Muscle of leg (tissue), 16 donors: ENCODE measurements at places on chromosomes 7 and 10. TPM values are rescaled to one million over a fixed set of nuclear protein-coding genes. Genes with fewer than 3 reads are reported as not detected.

- peak overlapping the region; percentile 47 for H3K4me3 ChIP-seq
- no peak for DNase-seq
- H3K27ac ChIP-seq, result peak overlapping the region; percentile 74
- H3K27me3 ChIP-seq, result peaks cover 37% of the 10 kb centered on the region
- no peaks in the 10 kb centered on the region for H3K36me3 ChIP-seq
Measured at GRCh38 chr7:131556909-131557651, 652 bp upstream of the PODXL start.

DNA sequence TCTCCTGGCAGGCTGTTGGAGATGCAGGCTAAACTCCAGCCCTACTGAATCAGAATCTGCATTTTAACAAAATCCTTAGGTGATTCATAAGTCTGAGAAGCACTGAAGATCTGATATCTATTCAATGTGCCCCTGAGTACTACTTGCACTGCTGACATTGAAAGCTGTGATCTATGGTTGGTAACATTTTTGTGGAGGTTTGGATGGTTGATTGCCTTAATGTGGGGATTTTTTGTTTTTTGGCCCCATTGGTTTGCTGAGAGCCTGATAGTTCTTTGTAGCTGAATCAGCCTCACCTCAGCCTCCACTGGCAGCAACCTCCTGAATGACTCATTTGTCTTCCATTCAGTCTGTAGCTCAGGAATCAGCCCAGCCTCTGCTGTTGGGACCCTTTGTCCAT, 14.7 kb upstream of the LRRN3 start:
- H3K4me1 ChIP-seq, result no peaks in the 10 kb centered on the region
- no peak for DNase-seq
- H3K4me3 ChIP-seq, result no peak overlapping the region
- no peak overlapping the region for H3K27ac ChIP-seq
- no peaks in the 10 kb centered on the region for H3K27me3 ChIP-seq
- H3K36me3 ChIP-seq, result no peaks in the 10 kb centered on the region

GRCh38 chr7:22418251-22419046, 61.5 kb upstream of the RAPGEF5 start:
- H3K4me3 ChIP-seq, result no peak overlapping the region
- no peaks in the 10 kb centered on the region for H3K27me3 ChIP-seq
- H3K4me1 ChIP-seq, result peaks cover 8% of the 10 kb centered on the region
- H3K36me3 ChIP-seq, result no peaks in the 10 kb centered on the region
- no peak for DNase-seq

- no peaks in the 10 kb centered on the region for H3K27me3 ChIP-seq
Measured at GRCh38 chr10:102133373-102134195, 744 bp downstream of the PPRC1 start.

DNA sequence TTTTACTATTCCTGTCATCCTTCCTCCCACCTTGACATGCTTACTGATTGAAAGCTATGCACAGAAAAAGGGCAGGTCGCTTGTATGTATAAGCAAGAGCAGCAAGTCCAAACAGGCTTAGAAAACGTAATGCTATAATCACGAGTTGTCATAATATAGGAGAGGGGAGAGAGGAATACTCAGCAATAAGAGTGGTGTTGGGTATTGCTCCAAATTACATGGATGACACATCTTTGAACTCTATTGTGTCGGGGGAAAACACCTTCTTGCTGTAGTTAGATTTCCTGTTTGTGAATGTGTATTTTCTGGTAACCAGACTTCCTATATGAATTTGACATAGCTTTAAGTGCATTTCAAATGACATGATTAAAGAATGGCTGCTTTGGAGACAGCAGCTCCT, 7.5 kb downstream of the MET start:
- DNase-seq, result no peak
- no peaks in the 10 kb centered on the region for H3K27me3 ChIP-seq
- H3K4me1 ChIP-seq, result peaks cover 2% of the 10 kb centered on the region
- H3K27ac ChIP-seq, result no peak overlapping the region
- H3K36me3 ChIP-seq, result no peaks in the 10 kb centered on the region
- H3K4me3 ChIP-seq, result no peak overlapping the region

DNA sequence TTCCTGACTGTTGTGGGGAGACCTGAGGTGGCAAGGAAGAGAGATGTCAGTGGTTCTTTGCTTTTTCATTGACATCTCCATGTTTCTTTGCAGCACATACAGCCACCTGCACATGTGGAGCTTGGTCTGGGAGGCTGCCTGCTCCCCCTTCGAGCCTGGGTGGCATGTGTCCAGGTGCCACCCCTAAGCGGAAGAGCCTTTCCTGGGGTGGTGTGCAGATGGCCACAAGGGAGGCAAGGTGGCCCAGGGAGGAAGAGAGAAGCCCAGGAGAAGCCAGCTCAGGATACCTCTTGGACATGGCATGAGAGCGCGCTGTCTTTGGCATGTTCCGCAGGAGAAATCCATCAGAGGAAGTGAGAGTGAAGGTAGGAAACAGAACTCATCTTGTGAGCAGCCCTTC, 105.9 kb upstream of the NPTX2 start:
- no peaks in the 10 kb centered on the region for H3K36me3 ChIP-seq
- peaks cover 2% of the 10 kb centered on the region for H3K27me3 ChIP-seq
- DNase-seq, result no peak
- no peak overlapping the region for H3K4me3 ChIP-seq
- H3K27ac ChIP-seq, result no peak overlapping the region

- no peak overlapping the region for H3K27ac ChIP-seq
- peak; percentile 16 for DNase-seq
- no peaks in the 10 kb centered on the region for H3K36me3 ChIP-seq
- no peaks in the 10 kb centered on the region for H3K4me1 ChIP-seq
Measured at GRCh38 chr7:109926738-109927137, 1164.2 kb upstream of the LRRN3 start.

GRCh38 chr7:116172353-116172752, 38.0 kb upstream of the TES start:
- H3K4me1 ChIP-seq, result no peaks in the 10 kb centered on the region
- no peaks in the 10 kb centered on the region for H3K36me3 ChIP-seq
- no peak overlapping the region for H3K4me3 ChIP-seq
- H3K27me3 ChIP-seq, result no peaks in the 10 kb centered on the region
- no peak overlapping the region for H3K27ac ChIP-seq
- DNase-seq, result no peak

GRCh38 chr7:133253519-133253875, 619 bp downstream of the EXOC4 start:
- H3K4me1 ChIP-seq, result peaks cover 3% of the 10 kb centered on the region
- H3K27ac ChIP-seq, result peak overlapping the region; percentile 81
- H3K36me3 ChIP-seq, result no peaks in the 10 kb centered on the region
- DNase-seq, result peak; percentile 25
- peak overlapping the region; percentile 87 for H3K4me3 ChIP-seq
- H3K27me3 ChIP-seq, result no peaks in the 10 kb centered on the region

GRCh38 chr10:30373596-30374327, 24.7 kb upstream of the MTPAP start:
- no peak overlapping the region for H3K4me3 ChIP-seq
- H3K4me1 ChIP-seq, result peaks cover 2% of the 10 kb centered on the region
- H3K27ac ChIP-seq, result no peak overlapping the region
- H3K36me3 ChIP-seq, result no peaks in the 10 kb centered on the region
- peaks cover 2% of the 10 kb centered on the region for H3K27me3 ChIP-seq

- no peak for DNase-seq
- H3K36me3 ChIP-seq, result no peaks in the 10 kb centered on the region
- no peak overlapping the region for H3K27ac ChIP-seq
- H3K27me3 ChIP-seq, result no peaks in the 10 kb centered on the region
- no peak overlapping the region for H3K4me3 ChIP-seq
- H3K4me1 ChIP-seq, result peaks cover 12% of the 10 kb centered on the region
Measured at GRCh38 chr7:143418681-143419458, 10.2 kb upstream of the EPHA1 start.

- no peaks in the 10 kb centered on the region for H3K27me3 ChIP-seq
- H3K4me1 ChIP-seq, result no peaks in the 10 kb centered on the region
- no peaks in the 10 kb centered on the region for H3K36me3 ChIP-seq
- no peak overlapping the region for H3K27ac ChIP-seq
Measured at GRCh38 chr7:132690174-132690573, 113.9 kb upstream of the PLXNA4 start.

DNA sequence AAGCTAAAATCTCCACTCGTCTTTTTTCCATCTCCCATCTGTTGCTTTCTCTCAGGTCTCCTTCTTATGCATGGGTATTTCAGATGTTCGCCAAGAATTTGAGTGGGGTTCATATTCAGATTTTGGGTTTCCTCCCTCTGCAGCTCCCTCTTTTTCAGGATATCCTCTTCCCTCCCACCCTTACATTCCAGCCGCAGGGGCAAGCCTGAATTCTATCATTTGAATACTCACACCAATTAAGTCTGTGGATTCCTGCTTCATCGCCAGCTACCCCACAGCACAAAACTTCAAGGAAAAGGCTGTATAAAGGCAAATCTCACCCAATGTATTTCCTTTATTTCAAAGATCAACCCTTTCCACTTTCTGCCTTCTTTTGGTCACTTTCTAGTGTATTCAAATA, 41.6 kb upstream of the FOXI2 start:
- no peaks in the 10 kb centered on the region for H3K27me3 ChIP-seq
- no peak for DNase-seq
- no peaks in the 10 kb centered on the region for H3K36me3 ChIP-seq

GRCh38 chr10:1731592-1731991, 5.7 kb downstream of the ADARB2 start:
- H3K27ac ChIP-seq, result no peak overlapping the region
- no peak for DNase-seq
- peaks cover 29% of the 10 kb centered on the region for H3K27me3 ChIP-seq
- peaks cover 5% of the 10 kb centered on the region for H3K4me1 ChIP-seq
- no peak overlapping the region for H3K4me3 ChIP-seq
- no peaks in the 10 kb centered on the region for H3K36me3 ChIP-seq

DNA sequence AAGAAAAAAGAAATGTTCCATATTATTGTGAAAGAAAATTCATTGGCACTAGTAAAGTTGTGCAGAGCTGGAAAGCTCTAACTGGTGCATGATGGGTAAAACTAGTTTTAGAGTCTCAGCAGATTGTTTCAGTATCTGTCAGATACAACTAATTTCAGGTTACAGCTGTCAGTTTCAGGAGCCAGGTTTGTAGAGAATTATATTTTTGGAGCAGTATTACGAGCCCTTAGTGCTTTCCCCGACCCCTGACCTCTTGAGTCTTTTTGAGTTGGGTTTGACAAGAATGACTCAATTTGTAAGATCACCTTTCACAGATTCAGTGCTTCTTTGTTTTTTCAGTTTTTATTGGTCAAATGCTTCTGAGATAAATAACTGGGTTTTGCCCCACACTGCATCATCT, 366.4 kb upstream of the PLXDC2 start:
- no peaks in the 10 kb centered on the region for H3K36me3 ChIP-seq
- H3K4me1 ChIP-seq, result no peaks in the 10 kb centered on the region
- H3K27ac ChIP-seq, result no peak overlapping the region
- H3K27me3 ChIP-seq, result no peaks in the 10 kb centered on the region

DNA sequence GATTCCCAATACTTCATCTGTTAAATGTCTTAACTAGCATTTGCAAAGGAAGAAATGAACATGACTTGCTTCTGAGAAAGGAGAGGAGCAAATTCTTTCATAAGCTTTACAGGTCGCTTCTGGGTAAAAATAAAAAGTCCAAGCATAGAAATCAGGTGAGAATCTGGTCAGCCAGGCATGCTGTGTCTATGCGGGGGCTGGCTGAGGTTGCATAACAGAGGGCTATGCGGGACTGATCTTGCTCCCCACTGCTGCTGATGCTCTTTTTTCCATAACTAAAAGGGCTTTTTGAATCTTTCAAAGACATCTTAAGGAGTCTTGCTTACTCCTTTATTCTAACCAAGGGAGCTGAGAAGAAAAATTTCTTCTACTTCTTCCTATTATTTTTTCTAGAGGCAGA, 92.7 kb upstream of the FGFR2 start:
- no peaks in the 10 kb centered on the region for H3K36me3 ChIP-seq
- H3K27me3 ChIP-seq, result peaks cover 29% of the 10 kb centered on the region
- no peaks in the 10 kb centered on the region for H3K4me1 ChIP-seq
- H3K4me3 ChIP-seq, result no peak overlapping the region
- no peak for DNase-seq

DNA sequence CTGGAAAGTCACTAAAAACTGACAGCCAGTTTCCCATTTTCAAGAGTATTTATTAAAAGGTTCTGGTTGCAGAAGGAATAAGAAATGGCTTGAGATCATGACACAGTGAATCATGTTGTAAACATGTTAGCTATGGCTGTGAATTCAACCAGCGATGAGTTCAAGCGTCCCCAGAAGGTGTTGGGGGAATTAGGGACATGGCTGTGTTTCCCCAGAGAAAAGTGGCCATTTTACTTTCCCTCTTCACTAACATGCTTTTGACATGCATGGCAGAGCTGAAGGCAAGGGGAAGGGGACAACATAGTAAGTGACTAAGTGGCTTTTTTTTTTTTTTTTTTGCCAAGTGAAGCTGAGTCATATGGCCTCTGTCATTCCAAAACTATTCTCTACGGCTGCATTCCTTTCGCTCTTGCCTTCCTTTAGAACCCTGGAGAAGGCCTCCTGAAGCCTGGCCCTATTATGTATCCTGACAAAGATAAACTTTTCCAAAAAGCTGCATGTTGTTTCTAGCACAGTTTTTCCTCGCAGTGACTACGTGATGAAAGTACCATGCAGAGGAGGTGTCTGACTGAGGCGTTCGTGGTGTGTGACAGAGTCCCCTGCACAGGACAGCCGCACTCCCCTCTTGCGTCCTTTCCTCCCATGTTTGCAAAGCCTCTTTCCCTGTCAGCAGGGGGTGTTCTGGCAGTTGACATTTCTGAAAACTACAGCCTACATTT, 46.9 kb downstream of the EGFR start:
- peaks cover 63% of the 10 kb centered on the region for H3K4me1 ChIP-seq
- H3K4me3 ChIP-seq, result no peak overlapping the region
- peaks cover 2% of the 10 kb centered on the region for H3K27me3 ChIP-seq
- peak overlapping the region; percentile 90 for H3K27ac ChIP-seq
- H3K36me3 ChIP-seq, result peaks cover 2% of the 10 kb centered on the region
- DNase-seq, result peak; percentile 75

- H3K4me3 ChIP-seq, result no peak overlapping the region
- H3K27ac ChIP-seq, result no peak overlapping the region
- no peak for DNase-seq
- H3K36me3 ChIP-seq, result no peaks in the 10 kb centered on the region
- no peaks in the 10 kb centered on the region for H3K4me1 ChIP-seq
Measured at GRCh38 chr7:157974678-157975230, 612.9 kb downstream of the PTPRN2 start.

DNA sequence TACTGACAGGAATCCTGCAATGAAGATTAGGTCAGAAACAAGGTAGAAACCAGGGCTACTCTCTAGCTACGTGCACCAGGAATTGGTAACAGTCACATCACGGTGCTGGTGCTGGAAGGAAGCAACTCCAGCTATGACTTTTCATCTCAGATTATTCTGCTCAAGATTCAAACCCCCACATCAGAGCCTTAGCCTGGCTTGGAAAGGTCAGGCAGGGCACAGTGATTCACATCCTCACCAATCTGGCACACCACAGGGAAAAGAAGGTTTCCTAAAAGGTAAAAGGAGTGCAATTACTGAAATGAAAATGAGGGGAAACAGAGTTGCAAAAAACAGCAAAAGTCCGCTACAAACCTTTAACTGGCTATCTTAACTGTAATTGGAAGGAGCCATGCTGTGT, 240.2 kb upstream of the NPSR1 start:
- no peaks in the 10 kb centered on the region for H3K27me3 ChIP-seq
- DNase-seq, result no peak
- no peak overlapping the region for H3K27ac ChIP-seq

The A1CF gene
- total RNA-seq, result not detected

The DRGX gene
- total RNA-seq, result not detected

The DGKB gene
- total RNA-seq, result 1.4 TPM

The NKX1-2 gene
- total RNA-seq, result not detected

The C10orf88 gene
- total RNA-seq, result 10.5 TPM
